ENCODE measurements at places on chromosomes 11 and 22. TPM values are rescaled to one million over a fixed set of nuclear protein-coding genes. Genes with fewer than 3 reads are reported as not detected.

The OR52H1 gene
- 0.81 TPM for total RNA-seq

The LDHAL6A gene
- total RNA-seq: not detected

DNA sequence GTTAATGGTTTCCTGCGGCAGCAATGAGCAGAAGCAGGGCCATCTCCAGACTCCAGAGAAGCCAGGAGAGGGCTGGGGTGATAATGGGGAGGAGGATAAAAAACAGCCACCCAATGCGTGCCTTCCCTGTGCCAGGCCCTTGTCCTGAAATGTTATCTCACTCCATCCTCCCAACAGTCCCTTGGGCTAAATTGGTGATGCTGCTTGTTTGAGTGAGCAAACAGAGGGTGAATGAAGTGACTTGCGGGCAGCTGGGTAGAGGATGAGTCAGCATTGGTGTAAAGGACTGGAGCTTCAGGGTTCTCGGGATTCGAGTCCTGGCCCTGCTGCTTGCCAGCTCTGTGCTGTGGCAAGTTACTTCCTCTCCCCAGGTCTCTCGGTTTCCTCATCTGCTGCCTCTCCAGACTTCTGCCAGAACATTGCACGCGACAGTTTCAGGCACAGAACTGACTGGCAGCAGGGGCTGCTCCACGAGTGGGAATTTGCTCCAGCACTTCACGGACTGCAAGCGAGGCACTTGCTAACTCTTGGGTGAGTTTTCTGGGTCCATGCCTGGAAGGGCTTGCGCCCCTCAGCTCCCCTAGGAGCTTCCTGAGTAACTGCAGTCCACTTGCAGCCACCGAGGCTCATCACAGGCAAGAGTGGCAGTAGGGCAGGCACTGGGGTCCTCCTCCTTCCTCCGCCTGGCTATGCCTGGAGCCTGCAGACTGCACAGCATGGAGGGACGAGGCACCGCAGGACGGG, at the start of gene P2RY6:
Gene P2RY6 (plus strand): TSS at position 403 of the 744 bp plus-strand sequence. CDS start 24,181 bp downstream, outside the sequence.
- DNase-seq: peak; percentile 34

GRCh38 chr22:17943533-17944249, 80.7 kb downstream of the MICAL3 start:
- DNase-seq: no peak

- no peak for DNase-seq
Observed at GRCh38 chr11:75339685-75340409, 11.6 kb downstream of the ARRB1 start.

GRCh38 chr11:132185726-132186592, 815.5 kb downstream of the NTM start:
- no peak for DNase-seq

DNA sequence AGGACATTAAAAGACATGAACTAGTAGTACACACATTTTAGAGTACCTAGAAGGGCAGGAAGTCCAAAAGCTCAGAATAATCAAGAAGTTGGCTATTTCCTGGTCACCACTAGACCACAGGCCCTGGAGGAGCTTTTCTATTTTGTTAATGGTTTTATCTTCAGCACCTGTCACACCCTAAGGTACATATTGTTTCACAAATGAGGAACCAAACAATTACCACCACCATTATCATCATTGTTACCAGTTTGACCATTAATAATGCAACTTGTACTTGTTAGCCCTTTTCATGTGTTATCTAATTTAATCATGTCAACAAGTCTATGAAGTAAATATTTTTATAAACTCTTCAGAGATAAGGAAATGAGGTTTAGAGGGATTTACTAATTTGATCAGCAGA, 4.9 kb downstream of the MRPL48 start:
- no peak for DNase-seq

GRCh38 chr11:66347425-66348276, at the start of gene B4GAT1:
B4GAT1 (minus strand) TSS chr11:66347629; CDS start chr11:66347545, 84 bp downstream.
- DNase-seq: peak; percentile 97
